ENCODE measurements at places on chromosomes 2 and 18.

GRCh38 chr2:25546852-25547251, 126.5 kb downstream of the DTNB start:
- no peak for DNase-seq

DNA sequence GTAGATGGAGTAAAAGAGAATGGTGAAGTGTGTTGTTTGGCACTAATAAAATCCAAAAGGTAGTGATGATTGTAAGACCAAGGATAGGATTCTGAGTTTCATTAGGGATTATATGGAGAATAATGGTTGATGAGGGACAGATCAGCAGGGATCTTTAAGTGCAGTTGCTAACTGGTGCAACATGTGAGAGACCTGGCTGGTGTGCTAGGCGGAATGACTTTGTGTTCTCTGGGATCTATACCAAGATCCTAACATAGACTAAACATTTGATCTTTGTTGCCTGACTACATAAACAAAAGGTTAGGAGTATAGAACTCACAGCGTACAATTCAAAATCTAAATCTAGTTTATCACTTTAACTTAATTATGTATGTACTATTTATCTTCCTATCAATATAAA, 135.4 kb downstream of the PTRHD1 start:
- DNase-seq = no peak

DNA sequence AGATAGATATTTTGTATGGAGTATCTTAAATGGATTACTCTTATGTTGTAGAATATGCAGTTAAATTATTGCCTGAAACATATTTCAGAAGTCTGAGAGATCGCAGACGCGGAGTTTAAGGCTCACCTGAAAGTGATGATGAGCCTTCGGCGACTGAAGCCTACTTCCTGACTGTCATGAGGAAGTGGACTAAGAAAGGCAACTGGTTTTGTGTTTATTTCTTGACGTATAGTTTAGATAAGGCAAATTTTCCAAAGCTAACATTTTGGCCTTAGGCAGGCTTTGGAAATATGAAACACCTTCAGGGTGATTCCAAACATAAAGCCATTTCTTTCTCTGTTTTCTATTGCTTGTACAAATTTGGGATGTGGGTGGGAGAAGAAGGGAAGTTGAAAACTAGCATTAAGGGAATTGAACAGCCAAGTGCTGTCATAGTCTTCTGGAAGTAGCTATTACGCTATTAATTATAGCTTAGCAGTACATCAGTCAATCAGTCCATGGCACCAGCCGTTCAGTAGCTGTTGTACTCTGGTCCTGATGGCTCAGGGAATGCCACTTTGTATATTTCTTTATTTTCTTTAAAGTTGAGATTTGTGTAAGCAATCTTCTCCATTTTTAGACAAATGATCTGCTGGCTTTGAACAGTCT, 1.5 kb downstream of the GRHL1 start:
- no peak for DNase-seq

- peak; percentile 26 for DNase-seq
Observed at GRCh38 chr2:173884025-173884802, 81.0 kb downstream of the SP3 start.

- no peak for DNase-seq
Observed at GRCh38 chr2:71934595-71935261, 212.9 kb downstream of the CYP26B1 start.

DNA sequence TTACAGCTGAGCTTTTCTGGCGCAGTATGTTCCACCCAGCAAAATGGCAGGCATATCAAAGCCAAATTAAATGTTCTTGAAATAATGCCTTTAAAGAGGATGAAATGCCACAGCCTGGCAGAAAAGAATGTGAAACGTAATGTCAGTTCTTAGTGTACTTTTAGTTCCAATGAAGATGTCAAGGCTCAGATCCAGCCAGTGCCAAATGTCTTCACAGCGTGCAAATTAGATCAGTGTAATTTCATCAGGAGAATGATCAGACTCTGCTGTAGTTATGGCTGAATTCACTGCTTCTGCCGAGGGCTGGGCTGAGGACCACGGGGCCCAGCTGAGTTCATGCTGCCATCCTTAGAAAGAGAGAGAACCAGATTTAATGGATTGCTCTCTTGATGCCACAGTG, 78.7 kb upstream of the ITGA4 start:
- DNase-seq = no peak

DNA sequence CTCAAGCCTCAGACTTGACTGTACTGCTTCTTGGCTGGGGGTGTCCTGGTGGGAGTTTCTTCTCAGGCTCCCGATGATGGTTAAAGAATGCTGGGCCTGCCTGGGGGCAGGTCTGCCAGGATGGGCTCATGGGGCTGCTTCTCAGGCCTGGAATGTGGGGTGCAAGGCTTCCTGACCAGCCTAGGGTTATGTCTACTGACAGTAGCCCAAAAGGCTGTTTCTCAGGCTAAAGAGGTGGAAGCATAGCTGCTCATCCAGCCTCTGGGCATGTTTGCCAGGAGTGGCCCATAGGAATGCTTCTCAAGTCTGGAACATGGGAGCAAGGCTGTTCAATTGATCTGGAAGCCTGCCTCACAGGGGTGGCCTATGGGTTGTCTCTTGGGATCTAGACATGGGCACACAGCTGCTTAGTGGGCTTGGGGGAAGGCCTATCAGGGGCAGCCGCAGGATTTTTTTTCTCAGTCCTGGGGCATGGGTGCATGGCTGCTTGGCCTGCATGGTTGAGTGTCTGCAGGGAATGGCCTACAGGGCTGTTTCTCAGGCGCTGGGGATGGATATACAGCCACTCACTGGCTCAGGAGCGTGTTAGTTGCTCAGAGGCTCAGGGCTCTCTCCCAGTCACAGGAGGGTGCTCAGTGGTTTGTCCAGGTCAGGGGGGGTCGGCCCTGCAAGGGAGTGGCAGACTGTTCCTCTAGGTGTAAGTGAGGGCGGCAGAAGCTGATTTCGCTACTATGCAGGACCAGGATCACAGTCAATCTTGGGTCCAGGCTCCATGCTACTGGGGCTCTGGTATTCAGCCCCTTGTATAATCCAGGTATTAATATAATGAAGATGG, 617.3 kb upstream of the REG3G start:
- no peak for DNase-seq

DNA sequence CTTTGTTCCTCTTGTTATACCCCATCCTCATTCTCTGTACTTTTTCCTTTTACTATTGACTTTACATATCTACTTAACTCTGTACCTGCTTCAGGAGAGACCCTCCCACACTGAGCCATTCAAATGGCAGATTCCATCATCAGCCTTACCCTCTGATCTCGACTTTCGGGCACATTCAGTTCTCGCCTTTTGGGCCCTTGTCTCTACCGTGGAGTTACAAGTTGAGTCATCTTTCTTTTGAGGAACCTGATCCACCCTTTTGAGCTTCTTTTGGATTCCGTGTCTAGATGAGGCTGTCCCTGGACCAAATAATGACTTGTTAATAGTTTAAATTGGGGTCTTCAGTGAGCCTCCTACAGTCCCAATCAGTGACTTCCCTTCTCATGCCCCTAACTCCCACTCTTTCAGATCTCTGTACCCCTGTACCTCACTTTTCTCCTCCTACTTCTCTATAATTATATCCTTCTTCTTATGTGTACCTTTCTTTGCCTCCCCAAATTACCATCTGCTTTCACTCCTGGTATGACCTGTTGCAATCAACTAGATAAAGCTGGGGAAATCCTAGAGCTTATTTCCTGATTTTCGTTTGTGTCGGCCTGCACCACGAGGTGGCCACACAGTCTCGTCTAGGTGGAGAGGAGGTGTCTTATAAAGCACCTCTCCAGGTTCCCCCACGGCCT, 17.2 kb downstream of the SP110 start:
- DNase-seq = no peak

DNA sequence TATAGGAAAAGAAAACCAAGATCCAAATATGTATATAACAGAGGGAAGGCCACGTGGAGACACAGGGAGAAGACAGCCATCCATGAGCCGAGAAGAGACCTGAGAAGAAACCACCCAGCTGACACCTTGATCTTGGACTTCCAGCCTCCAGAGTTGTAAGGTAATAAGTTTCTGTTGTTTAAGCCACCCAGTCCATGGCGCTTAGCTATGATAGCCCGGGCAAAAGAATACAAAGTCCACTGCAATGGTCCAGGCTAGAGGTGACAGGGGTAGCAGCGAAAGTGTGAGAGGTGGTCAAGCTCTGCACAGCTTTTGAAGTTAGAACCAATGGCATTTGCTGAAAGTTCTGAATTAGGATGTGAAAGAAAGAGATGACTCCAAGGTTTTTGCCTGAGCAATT, 2.8 kb downstream of the MYOM1 start:
- no peak for DNase-seq

DNA sequence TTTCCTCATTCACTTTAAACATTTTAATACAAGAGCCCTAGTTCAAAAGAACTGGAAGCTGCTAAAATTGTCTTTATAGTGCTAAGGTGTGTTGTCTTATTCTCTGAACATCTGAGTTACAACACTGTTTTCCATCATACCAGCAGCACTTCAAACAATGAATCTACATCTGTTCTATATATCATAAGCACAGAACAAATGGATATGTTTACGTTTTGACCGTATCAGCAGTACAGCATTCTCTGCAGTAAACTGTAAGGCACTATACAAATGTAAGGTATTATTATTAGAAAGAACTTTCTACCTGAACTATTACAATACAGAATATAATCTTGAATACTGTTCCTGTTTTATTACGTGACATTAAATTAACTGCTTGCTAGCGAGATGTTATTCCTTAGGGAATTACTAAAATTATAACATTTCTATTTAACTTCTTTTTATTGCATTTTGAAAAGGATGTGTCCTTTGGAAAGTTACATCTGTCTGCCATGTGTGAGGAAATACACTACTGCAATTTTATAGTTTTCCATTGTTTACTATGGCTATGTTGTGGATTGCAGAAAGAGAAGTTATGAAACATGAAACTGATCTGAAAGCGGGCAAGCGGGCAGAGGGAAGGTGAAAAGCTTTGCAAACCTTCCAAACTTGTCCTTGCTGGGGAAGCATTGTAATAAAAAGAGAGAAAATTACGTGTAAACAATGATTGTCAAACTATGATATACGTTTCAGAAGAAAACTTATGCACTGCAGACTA, 13.7 kb downstream of the NCKAP1 start:
- no peak for DNase-seq

GRCh38 chr18:76453932-76454331, 41.1 kb downstream of the ZNF516 start:
- no peak for DNase-seq

GRCh38 chr2:28359222-28360057, 33.2 kb upstream of the FOSL2 start:
- no peak for DNase-seq

All from COLO829 (cell line).